ENCODE measurements at places on chromosomes 2 and 18.

DNA sequence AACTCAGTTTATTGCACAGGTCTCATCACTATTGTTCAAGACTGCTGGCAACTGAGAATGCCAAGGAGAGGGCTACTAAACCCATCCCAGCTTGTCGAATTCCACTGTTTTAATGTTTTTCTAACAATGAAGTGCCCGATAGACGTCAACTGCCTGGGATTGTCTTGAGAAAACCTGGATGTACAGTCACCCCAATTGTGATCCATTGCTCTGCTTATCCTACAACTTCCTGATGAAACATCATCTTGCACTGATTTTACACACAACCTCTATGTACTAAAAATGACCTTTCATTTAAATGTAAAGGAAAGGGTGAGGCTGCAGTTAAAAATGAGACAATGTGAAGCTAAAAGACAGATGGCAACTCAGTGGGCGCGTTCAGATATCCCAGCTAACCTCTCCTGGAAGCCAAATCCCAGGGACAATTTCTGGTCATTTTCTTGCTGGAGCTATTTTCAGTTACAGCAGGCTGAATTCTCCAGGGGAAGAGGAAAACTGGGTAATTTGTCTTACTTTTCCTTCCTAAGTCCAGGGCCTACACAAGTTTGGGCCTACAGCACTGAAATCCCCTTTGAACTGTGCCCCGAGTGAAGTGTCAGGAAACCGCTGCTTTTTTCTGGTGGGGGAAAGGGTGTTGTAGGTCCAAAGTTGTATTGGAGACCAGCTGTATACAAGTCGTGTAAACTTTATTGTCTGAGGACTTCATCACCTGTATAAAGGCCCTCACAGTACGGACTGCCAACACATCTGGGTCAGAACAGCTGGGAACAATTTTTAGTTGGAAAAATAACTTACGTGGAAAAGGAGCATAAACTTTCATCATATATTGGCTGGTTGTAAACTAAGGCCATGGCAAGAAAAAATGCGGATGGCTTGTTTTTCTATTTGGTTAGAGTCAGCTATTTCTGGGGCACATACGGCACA is 68.9 kb upstream of the LTBP1 start:
- no peak for DNase-seq

DNA sequence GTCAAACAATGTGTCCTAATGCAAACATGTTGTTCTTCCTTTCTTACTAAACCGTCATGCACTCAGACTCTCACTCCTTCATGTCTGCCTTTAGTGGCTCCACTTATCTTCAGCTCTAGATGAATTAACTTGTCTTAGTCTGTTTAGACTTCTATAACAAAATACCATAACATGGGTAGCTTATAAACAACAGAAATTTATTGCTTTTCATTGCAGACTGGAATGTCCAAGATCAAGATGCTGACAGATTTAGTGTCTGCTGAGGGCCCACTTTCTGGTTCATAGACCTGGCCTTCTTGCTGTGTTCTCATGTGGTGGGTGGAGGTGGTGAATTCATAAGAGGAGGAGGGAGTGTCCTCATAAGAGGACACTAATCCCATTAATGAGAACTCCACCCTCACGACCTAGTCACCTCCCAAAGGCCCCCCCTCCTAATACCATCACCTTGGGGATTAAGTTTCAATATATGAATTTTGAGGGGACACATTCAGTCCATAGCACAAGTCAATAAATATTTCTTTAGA is 32.3 kb downstream of the RALBP1 start:
- DNase-seq, result no peak

- no peak for DNase-seq
Measured at GRCh38 chr2:123747326-123747725, 277.8 kb upstream of the CNTNAP5 start.

GRCh38 chr2:54657664-54658083 is 65.8 kb upstream of the EML6 start:
- peak; percentile 8 for DNase-seq

- no peak for DNase-seq
Measured at GRCh38 chr18:49139766-49140165, 189.0 kb upstream of the SMAD7 start.

DNA sequence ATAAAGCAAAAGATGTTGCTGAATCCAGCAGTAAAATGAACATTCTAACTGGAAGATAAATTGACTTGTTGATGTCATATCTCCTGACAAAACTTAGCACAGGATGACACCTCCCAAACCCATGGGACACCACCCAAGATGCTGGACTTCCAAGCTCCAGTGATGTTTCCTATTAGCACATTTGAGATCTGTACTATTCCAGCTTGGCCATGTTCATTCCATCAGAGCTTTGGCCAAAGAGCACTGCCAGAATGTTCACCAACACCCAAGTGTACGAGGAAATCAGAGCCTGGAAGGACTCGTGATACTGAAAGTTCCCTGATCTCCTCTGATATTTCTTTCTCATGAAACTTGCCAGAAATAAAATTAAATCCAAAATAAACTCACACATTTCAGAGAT is 44.7 kb downstream of the PID1 start:
- no peak for DNase-seq

GRCh38 chr2:100060875-100061274 is 81.5 kb downstream of the AFF3 start:
- no peak for DNase-seq

- DNase-seq, result no peak
Measured at GRCh38 chr2:47639467-47639866, 143.5 kb upstream of the MSH6 start.

GRCh38 chr2:67631483-67631882 is 234.3 kb downstream of the ETAA1 start:
- no peak for DNase-seq
